Non-pigmented ciliary epithelial cell (primary cell): ENCODE measurements at places on chromosomes 11 and 22.
A peak's percentile ranks its signal among the peaks of the same experiment; 100 is the strongest.

DNA sequence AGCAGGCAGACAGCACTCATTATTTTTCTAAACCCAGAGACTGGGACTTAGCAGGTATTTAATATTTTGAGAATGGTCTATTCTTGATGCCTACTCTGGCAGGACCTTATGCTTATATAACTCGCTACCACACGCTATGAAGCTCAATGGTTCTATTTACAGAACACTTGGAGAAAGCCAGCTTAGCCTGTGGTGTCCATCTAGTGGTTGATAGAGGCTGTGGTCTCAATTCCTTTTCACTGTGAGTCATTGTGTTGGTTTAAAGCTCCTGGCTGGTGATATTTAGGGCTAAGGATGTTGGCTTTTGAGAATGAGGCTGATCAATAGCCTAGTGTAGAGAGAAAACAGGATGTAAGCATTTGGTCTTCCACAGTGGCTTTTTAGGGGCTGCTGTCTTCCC is 206.4 kb downstream of the DBX1 start:
- peak; percentile 79 for DNase-seq

- no peak for DNase-seq
Observed at GRCh38 chr11:8961401-8961800, 2.8 kb downstream of the TMEM9B start.

DNA sequence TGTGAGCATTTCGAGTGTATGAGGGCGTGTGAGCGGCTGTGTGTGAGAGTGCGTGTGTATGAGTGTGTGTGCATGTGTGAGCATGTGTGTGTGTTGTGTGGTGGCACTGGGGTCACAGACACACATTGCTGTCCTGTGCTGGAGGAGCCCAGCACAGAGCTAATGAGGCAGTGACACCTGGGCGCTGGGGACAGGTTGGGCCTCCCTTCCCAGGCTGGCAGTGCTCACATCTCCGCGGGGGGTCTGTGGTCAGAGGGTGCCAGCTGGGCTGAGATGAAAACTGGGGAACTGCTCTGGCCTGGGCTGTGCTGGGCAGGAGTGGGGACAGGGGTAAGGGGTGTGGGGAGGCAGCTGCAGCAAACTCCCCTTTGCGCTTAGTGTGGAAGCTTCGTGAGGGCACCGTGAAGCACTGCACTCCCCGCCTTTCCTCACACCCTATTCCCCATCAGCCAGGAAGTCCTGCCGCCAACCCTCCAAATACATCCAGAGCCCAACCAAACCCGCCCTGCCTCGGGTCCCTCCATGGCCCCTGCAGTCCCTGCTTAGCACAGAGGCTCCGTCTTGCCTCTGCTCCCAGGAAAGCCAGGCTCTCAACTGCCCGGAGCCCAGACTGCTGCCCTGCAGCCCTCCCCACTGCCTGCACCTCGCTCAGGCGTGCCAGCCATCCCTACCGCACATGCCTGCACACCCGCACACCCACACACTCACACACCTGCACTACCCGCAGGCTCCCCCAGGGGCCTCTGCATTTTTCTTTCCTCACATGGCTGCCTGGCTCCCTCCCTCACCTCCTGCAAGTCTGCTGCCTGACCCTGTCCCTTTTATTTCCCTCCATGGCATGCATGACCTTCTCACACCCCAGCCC is 62.0 kb upstream of the THY1 start:
- no peak for DNase-seq

- DNase-seq = no peak
Observed at GRCh38 chr11:95923728-95924413, at the start of gene MTMR2. Gene MTMR2 (minus strand): TSS chr11:95924107. CDS start chr11:95923954, 153 bp downstream.

DNA sequence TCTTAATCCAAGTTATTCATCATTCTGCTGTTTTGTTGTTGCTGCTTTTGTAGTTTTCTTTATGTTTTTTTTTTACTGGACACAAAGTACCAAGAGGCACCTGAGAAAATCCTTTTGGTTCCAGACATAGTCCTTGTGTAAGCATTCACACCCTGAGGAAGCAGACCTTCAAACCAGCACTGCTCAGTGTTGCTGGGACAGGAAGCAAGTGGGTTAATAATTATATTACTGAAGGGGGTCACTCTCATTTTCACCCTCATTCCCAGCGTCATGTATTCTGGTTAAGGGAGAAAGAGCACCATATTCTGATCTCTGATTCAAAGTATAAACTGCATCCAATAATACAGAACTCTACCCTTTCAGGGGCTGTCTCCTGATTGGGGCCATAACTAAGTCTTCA is 5.9 kb upstream of the ALKBH3 start:
- DNase-seq = no peak

- DNase-seq = no peak
Observed at GRCh38 chr11:106159836-106160235, 82.4 kb downstream of the AASDHPPT start.

DNA sequence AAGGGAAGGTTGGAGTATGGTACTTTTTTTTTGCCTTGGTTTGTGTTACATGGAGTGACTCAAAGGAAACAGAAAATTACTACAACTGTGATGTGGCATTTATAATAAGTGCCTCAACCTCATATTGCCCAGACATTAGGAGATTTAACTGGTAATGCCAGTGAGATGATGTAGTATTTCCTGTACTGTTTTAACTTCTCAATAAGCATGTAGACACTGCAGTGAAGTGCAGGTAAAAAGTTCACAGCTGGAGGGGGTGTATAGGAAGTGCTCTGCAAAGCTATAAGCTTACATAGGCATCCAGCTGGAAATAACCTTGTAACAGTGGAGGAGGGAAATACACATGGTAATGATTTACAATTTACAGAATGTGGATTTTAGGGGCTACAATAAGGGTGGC is 138.2 kb upstream of the MTMR2 start:
- peak; percentile 60 for DNase-seq

DNA sequence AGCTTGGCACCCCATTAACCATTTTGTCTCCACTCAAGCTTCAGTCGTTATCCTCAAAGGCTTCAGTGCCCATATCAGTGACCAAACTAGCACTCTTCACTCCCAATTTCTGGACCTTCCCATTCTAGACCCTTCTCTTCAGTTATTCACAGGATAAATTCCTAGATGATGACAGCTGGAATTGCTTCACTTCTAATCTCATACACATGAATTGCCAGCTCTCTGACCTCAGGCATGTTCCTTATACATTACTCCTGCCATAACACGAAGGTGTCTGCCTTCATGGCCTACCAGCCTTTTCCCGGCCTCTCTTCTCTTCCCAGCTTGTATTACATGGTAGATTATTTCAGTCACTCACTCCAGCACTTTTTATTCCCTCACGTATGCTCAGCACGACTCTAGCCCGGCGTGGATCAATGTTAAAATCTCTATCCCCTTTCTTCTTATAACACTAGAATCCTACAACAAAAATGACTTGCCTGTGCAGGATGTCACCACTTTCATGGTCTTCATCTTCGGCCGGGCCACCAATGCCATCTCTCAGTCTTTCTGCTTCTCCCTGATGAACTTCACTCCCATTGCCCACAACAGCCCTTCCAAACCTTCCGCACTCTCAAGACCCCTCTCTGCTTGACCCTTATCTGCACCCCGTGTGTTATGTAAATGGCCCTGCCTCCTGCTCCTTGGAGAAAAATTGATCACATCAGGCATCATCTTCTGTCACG is 36.9 kb downstream of the EIF3F start:
- no peak for DNase-seq

DNA sequence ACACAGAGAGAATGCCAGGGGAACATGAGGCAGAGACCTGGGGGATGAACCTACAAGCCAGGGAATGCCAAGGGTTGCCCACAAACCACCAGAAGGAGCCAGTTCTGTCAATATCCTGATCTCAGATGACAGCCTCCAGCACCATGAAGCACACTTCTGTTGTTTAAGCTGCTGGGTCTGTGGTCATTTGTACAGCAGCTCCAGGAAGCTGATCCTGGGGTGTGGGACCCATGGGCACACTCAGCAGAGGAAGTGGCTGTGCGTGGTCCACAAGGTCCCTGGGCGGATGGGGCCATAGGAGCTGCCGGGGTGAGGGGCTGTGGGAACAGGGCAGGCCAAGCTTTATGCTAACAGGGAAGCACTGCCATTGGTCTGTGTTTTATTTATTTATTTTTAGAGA is 12.1 kb downstream of the PPM1F start:
- DNase-seq = no peak

- no peak for DNase-seq
Observed at GRCh38 chr11:116724813-116725212, 48.0 kb downstream of the BUD13 start.

DNA sequence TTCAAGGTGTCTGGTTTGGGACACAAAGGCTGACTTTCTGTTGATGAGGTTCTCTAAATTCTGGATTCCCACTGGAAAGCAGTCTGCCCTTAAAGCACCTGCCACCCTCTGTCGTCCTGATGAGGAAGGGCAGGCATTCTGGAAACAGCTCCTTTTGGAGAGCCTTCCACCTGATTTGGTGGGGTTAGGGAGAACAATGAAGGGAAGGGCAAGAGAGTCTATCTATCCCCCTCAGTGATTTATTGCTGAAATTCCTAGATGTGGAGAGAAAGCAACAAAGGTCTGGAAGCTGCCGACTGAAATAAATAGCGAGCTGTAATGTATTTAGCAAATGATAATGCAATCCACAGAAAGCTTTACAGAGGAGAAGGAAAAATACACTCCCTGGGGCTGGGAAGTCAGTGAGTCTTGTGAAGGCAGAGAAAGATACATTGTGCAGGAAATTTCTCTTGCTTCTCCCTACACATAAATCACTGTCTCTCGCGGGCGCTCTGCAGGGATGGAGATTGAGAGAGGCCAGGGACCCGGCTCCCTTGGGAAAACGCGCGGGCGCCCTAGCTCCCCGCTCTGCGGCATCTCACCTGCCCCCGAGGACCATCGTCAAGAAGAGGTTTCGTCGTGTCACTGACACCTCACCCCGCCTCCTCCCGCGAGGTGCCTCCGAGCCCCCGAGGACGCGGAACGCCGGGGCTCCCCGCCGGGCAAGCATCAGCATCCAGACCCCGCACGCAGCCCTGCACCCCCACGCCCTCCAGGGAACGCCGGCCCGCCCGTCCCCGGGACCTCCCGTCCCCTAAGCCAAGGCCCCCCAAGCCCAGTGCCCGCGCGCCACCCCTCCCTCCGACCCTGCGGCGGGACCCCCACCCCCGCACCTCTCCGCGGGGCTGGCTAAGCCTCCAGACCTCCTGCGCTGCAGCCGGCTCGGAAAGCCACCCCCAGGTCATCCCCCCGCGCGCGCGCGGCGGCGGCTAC is 673 bp downstream of the CDON start:
- no peak for DNase-seq

- DNase-seq = no peak
Observed at GRCh38 chr22:19877626-19878339, 23.1 kb upstream of the GNB1L start.

GRCh38 chr11:12362857-12363256 is 14.5 kb upstream of the PARVA start:
- no peak for DNase-seq

- DNase-seq = no peak
Observed at GRCh38 chr11:114970927-114971645, 292.8 kb downstream of the NXPE2 start.

DNA sequence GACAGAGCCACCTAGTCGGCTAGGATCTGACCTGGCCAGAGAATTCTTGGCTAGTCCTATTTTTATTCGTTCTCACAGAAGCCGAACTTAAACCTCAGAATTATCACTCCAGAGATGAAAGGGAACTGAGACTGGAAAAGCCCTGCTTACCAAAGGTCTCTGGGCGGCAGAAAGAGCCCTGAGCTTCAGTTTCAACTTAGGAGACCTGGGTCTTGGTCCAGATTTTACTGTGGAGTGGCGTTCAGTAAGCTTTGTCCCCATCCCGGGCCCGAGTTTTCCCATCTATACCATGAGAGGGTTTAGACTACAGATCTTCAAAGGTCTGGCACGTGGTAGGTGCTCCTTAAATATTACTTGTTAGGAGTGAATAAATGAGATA is 516 bp downstream of the NEU3 start:
- DNase-seq = no peak

DNA sequence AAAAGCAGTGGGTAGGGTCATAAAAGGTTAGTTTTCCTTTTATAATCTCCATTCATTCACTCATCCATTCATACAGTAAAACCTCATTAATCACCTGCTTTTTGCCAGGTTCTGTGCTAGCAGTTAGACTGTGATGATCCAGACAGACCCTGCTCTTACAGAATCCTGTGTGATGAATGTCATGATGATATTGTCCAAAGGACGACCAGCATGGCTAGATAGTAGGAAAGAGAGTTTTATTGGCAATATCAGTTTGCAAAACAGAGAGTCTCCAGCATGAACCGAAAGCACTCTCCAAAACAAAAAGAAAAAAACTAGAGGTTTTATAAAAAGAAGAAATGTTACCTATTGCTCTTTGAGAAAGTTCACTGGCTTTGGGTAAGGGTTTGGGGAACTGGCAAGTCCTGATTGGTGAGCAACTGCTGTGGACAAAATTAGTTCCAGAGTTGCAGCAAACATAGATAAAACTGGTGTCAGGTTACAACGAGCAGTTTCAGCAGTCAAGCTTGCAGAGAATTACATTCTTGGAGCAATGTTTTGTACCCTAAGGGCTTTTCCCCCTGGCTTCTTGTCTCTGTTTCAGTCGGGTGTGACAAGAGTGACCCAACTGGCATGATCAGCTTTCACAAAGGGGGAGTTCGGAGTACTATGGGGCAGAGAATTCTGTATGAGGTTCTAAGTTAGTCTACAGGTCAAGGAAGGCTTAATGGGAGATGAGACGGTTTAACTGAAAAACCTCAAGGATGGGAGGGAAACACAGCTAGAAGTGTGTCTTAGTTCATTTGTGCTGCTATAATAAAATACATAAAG is 58.3 kb downstream of the HSD17B12 start:
- peak; percentile 64 for DNase-seq

GRCh38 chr22:30705710-30706651 is 11.3 kb downstream of the OSBP2 start:
- no peak for DNase-seq

DNA sequence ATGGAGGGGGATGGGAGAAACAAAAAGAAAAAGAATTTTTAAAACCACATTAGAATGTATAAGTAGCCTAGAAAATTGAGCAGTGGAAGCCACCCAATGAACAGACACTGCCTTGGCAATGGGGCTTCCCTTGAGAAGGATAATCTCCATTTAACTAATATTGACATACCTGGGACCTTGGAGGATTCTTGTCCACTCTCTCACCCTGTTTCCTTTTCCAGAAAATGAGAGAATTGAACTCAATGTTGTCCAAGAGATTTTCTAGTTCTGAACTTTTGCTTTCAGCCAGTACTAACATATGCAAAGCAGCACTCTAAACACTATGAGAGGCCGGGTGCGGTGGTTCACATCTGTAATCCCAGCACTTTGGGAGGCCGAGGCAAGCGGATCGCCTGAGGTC is 524 bp downstream of the MS4A8 start:
- DNase-seq = no peak

DNA sequence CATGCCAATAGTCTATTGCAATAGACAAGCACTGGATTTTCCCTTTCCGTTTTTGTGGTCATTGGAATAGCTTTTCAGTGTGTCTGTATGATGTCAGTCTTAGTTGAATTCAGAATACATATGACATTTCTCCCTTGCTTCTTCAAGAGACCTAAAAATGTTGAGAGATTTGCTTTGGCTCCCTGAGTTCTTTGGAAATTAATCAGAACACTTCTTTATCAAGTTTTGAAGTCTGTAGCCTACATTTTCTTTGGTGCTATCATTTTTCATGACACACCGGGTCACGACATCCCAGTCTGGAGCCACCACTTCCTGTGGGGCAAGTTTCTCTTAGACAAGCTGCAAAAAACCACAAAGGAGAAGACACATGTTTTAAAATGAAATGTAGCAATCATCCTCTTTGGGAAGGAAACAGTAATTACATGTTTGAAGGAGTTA is 847.1 kb downstream of the OPCML start:
- DNase-seq = peak; percentile 75
